ENCODE measurements at places on chromosomes 5 and 9.
A peak's percentile ranks its signal among the peaks of the same experiment; 100 is the strongest.

DNA sequence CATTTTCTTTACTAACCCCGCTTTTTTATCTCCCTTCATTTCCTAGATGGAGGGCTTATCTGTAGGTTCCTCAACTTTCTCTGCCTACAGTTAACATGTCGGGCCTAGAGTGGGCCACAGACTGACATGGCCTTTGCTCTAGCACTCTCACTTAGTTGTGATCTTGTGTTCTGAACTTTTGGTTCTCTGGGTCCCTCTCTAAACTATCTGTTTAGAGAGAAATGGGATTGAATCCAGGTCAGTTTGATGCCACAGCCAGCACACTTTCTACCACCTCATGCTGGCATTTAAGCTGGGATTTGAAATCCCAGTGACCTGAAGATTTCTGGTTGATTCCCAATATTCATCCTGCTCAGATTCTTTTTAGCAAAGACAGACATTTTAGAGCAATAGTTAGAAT, 388.5 kb upstream of the PAPPA start:
- DNase-seq: no peak

DNA sequence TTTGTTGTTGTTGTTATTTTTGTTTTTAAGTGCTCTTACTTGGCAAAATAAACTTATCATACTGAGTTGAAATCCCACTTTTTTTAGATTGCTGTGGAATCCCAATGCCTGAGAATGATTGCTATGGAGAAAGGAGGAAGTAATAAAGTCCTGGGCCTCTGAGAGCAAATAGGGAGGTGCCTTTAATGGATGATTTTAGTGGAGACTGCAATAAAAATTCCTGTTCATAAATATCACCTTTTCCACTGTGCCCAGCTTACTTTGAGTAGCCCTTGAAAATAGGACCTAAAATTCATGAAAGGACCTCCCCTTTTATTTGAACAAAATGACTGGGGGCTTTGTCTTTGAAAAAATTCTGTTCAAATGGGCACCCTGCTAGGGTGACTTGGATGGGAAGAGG, 21.8 kb upstream of the ANKH start:
- no peak for DNase-seq

GRCh38 chr9:6805532-6805931, 47.8 kb downstream of the KDM4C start:
- DNase-seq: no peak

DNA sequence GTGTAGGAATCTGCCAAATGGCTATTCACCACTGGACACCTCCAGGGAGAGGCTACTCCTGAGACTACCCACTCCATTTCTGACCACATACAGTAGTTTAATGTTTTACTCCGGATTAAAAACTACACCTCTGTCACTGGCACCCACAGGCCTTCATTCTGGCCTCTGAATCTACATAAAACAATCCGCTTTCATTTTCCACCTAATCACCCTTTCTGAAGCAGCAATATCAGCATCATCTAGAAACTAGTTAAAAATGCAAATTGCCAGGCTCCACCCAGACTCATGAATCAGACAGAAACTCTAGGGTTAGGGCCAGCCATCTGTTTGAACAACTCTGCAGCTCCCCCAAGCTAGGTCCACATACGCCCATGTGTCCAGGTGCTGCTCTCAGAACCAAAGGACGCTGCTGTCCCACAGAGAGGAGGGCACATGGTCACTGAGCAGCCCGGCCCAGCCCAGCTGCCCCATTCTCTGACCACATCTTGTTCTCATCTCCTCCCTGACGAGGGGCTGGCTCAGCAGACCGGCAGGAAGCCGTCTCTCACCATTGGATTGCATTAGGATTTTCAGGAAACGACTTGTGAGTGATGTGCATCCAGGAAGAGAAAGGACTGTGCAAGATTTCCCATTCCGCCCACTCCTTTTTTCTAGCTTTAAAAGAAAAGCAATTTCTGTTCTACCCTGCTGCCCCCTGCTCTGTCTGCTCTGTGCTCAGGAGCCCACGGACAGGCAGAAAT, 34.7 kb downstream of the ADAM19 start:
- DNase-seq: no peak

GRCh38 chr5:176578391-176578808, 29.3 kb downstream of the CDHR2 start:
- no peak for DNase-seq

- DNase-seq: no peak
Observed at GRCh38 chr5:78803353-78803752, 154.8 kb upstream of the LHFPL2 start.

DNA sequence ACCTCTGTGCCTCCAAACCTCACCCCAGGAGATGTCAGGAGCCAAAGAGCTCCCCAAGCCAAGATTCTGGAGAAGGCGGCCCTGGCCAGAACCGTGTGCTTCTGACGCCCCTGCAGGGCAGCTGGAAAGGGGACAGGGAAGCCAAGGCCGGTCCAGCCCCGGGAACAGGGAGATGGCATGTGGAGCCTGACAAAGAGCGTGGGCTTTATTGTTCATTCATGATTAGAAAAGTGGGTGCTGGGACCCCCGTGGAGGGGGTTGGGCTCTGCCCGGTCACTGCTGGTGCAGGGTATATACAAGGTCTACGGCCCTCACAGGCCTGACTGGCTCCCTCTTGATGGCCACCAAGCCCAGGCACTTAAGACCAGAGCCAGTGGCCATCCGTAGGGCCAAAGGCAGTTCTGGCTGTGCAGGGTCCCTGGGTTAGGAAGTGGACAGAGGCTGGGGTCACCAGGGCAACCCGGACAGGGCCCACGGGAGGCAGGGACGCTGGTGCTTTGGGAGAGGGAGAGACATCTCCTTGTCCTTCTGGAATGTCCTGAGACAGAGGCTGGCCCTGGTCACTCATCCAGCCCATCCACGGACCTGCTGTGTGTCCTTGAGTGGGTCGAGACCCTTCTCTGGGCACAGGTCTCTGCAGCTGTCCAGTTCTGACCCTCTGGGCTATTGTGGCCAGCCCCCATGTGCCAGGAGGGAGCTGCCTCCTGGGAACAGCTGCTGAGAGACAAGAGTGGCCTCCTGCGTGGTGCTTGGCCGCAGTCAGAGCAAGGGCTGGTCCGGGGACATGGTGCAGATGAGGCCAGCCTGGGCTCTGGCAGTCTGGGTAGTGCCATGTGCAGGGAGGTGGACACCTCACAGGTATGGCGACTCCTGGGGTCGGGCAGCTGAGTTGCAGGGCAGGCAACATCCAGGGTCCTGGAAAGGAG, 12.5 kb downstream of the NINJ1 start:
- DNase-seq: peak; percentile 5

DNA sequence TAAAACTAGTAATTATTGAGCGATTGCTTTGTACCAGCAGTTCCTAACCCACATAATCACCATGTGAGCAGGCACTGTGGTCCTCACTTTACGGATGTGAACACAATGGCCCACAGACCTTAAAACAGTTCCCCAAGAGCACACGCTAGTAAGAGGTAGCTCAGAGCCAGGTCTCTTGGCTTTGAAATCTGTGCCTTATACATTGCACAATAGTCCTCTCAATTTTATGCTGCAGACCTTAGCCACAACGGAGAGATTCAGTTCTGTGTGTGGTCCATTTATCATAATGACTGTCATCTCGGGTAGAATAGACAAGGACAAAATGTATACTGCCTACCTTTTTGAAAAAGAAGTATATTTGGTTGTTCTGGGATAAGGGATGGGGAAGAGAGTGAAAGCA, 289.0 kb upstream of the ANKRD55 start:
- no peak for DNase-seq

GRCh38 chr9:4042231-4042630, 257.6 kb downstream of the GLIS3 start:
- DNase-seq: no peak

DNA sequence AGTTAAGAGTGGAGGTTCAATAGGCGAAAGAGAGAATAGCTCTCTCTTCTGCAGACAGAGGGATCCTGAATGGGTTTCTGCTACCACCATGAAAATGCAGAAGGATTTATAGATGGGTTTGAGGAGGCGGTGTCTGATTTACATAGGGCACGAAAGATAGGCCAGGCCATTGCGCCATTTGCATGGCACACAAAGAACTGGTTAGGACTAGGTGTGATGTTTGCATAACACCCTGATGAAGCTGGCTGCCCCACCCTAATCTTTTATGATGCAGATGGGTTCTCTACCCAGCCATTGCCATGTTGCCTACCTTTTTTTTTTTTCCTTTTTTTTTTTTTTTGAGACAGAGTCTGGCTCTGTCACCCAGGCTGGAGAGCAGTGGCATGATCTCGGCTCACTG, 51.4 kb upstream of the PDZD2 start:
- DNase-seq: no peak

DNA sequence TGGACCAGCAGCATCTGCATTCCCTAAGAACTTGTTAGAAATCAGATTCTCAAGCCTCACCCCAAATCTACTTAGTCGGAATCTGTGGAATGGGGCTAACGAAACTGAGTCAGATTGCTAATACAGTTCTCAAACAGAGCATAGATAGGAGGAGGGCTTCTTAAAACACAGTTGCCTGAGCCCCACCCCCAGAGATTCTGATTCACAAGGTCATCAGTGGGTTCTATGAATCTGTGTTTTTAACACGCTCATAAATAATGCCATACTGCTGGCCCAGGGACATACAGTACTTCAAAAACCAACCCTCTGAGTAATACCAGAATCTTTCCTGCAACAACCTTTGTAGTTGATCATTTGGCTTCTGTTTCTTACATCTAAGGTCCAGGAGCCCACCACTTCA, 32.9 kb upstream of the GARNL3 start:
- no peak for DNase-seq

GRCh38 chr5:18888821-18889220, 1099.2 kb downstream of the CDH18 start:
- DNase-seq: no peak

DNA sequence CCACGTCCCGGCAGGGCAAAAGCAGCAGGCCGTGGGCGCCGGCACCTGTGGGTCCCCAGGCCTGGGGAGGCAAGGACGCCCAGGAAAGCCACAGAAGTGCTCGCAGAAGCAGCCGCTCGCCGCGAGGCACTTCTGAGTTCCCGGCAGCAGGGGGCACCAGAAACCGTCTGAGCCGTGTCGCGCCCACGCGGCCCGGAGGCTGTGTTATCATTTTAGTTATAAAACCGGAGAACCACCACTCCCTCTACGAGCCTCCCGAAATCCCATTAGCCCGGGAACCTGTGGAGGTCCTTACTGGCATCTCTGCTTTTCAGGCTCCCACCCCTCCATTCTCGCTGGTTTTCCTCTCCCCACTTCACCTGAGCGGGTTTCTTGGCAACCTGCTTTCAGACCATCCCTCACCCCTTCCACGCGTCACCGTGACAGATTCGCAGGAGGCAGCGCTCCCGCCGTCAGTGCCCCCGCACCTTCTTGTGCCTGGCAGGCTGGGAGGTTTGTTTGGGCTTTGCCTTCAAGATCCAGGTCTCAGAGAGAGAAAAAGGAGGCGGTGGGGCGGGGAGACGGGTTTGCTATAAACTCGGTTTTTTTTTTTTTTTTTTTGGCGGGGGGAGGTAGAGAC, 2.3 kb downstream of the GDNF start:
- peak; percentile 76 for DNase-seq

GRCh38 chr9:23412458-23412857, 413.6 kb downstream of the ELAVL2 start:
- no peak for DNase-seq

DNA sequence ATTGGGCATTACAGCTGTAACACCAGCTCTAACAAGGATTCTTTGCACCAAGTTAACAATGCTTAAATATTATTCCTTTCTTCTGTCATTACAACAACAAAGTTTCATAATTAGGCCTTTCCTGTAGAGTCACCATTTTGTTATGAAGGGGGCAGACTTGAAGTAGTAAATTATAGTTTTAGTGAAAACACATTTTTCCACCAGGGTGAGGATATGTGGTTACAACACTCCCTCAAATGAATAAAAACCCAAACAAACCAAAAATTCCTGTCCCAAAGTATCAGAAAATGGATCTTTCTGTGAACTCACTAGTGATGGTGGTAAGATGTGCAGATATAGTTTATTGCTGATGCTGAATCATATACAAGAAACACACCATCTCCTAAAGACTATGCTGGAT, 250.5 kb upstream of the TUT7 start:
- DNase-seq: no peak

- DNase-seq: no peak
Observed at GRCh38 chr9:3863111-3863528, 337.3 kb upstream of the RFX3 start.

- DNase-seq: no peak
Observed at GRCh38 chr5:177310757-177311391, 824 bp downstream of the MXD3 start.

GRCh38 chr5:87150630-87151029, 117.1 kb upstream of the RASA1 start:
- no peak for DNase-seq

DNA sequence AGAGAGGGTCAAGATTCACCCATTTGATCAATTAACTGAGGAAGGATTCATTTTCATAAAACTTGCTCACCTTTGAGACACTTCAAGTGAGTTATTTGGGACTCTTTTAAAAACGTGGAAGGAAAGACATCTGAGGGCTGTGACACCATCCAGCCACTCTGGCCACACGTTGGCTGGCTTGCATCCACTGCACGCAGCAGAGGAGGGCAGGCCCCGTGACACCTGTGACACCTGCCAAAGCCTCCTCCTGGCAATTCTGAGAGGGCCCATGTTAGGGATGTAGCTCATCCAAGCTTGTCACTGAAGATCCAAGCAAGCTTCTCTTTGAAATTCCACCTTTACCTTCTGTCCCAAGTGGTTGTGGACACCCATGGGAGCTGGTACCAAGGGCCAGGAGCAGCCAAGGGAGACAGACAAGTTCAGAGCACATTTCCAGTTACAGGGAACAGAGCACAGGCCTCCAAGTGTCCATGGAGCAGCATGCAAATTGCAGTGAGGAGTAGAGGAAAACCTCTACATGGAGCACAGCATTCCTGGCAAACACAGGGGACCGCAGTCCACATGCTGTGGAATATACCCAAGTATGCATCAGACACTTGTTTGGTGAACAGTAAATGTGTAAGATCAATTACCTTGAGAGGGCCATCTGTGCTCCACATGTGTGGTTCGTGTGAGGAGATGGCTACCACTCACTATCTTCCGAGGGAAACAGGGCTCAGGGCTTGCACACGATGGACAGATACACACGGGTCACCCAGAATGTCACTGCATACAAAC, 4.8 kb downstream of the PRSS3 start:
- no peak for DNase-seq

DNA sequence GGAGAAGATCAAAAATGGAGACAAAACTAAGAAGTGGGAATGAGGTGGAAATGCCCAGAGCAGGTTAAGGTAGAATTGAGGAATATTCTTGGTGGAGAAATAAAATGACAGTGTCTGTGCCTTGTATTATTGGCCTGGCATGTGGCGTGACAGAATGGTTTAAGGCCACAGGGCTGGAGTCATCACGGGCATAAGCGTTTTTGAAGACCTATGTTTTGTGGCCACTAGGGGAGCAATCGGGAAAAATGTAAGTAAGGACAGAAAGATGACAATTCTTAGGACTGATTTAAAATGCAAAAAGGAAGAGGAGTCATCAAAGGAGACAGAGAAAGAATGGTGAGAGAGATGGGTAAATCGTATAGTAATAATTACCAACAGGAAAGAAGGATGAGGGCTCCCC, 72.2 kb upstream of the EPB41L4A start:
- no peak for DNase-seq

DNA sequence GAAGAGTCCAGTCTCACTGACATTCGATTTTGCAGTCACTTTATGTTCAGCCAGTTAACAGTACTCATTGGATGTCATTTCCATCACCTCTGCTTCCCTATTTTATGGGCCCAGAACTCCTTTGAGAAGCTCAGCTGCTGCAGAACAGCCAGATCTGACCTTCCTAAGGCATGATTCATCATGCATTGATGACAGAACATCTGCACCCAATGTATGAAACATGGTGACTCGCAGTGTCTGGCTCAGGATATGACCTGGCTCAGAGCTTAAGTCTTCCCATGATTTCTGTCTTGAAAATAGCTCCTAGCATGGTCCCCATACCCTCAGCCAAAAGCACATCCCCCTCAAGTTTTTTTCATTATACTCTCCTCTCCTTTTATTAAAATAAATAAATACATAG, 92.6 kb upstream of the TRIM32 start:
- DNase-seq: no peak
